Activated naive CD4-positive, alpha-beta T cell treated with anti-CD3 and anti-CD28 coated beads, Interleukin-2, amount 50 U/mL, for 72 hours (primary cell): ENCODE measurements at places on chromosomes 5 and 9.

GRCh38 chr9:134007150-134007549 lies 15.0 kb upstream of the VAV2 start:
- DNase-seq, result no peak

GRCh38 chr5:133981714-133982113 lies 13.3 kb upstream of the C5orf15 start:
- DNase-seq, result no peak

DNA sequence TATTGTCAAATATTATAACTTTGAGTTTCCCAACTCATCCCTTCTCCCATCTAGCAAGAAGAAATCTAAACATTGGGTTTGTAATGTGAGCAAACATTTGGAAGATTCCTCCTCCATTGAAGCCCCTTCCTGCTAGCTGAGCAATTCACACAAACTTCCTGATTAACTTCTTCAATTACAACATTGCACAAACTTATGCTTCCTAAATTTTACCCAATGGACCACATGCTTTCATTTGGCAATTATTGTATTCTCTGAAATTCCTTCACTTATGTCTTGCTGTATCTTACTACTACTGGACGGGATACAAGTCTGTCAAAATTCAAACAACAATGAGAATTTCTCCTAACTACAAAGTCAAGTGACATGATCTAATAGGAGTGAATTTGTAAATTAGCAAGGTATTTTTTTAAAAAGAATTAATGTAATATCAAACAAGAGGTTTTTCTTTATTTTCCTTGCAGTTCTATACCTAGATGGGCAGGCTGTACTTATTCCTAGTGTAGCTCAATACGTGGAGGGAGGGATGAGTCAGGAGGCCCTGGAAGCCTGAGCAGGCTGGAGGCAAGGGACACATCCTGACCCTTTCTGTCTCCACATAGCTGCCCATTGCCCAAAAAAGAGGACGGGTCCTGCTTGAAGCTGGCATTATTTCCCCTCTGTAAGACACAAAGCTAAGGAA lies 11.8 kb upstream of the IFNW1 start:
- DNase-seq, result no peak

DNA sequence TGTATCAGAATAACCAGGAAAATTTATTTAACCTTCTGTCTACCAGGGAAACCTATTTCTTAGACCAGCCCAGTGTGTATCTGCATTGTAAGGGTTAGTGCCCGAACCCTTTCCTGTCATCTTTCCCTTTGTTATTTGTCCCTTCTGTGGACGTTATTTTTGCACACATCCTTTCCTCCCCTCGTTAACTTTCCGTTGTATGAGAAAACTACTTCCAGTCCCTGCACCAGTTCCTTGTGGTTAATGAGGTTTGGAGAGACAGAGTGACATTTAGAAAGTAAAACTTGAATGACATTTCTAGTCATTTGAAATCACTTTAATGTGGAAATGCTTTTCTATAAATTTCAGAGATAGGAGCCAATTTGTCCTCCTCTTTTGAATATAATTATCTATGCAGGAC lies 4.3 kb upstream of the IFNB1 start:
- no peak for DNase-seq

DNA sequence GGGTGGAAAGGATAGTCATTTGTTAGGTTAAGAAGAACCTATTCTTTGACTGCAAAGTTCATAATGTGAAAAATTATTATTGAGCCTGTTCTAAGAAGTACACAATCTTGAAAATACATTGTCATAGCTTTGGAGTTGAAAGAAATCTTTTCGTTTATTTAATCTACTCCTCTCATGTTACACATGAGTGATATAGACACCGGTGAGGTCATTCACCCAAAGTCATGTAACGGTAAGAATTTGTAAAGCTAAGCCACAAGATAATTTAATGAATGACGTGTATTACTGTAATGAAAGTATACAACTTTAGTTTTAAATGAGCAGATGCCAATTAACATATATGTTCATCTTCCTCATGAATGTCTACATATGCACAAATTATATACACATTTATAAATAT lies 284.1 kb upstream of the PDE4D start:
- no peak for DNase-seq

- DNase-seq, result no peak
Measured at GRCh38 chr9:81460693-81461092, 228.7 kb downstream of the TLE1 start.

DNA sequence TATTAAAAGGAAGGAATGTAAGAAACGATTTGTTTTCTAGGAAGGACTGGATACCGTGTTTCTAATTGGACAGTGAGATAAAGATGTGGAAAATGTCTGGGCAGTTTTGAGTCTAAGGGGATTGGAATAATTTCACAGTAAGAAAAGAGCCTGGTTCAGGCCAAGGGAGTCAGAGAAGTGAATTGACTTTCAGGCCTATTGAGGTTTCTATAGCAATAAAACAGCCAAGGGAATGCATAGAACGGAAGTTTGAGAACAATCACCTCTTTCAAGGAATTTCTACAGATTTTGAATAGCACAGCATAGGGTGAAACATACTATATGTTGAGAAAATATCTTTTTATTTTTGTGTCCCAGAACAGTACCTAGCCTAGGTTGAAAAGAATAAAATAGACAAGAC lies 271.6 kb upstream of the TRPM3 start:
- no peak for DNase-seq

- no peak for DNase-seq
Measured at GRCh38 chr5:143340891-143341685, 62.4 kb downstream of the NR3C1 start.

DNA sequence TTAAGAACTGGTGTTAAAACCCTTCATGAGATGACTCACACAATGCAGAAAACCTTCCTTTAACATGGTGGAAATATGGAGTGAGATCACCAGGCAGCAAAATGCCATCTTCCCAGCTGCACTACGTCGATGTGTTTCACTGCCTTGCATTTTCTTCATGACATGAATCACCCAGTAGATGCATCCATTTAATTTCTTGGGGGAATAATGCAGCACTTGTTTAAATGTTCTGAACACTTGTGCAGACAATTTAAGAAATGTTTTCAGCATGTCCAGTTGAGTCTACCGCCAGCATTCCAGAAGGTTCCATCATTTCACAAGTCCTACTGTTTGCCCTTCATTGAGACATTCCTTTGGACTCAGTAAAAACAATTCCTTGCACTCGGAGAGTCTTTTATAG lies 81.6 kb downstream of the ADAMTS16 start:
- DNase-seq, result no peak

DNA sequence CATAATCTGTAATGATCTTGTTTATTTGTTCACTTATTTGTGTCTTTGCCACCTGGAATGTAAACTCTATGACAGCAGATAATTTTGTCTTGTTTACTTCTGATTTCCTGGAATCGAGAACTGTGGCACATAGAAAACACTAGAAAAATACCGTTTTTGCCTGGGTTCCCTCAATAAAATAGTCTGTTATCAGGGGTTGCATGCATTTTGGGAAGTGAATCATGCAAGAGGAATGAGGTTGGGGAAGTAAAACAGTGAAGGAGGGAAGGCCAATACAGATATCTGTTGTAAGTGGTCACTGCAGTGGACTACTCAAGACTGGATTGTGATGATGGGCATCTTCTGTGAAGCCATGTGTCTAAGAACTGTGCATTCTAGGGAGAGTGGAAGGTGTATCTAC lies 45.2 kb upstream of the IL6ST start:
- no peak for DNase-seq

GRCh38 chr5:13601112-13601511 lies 343.4 kb downstream of the DNAH5 start:
- no peak for DNase-seq

DNA sequence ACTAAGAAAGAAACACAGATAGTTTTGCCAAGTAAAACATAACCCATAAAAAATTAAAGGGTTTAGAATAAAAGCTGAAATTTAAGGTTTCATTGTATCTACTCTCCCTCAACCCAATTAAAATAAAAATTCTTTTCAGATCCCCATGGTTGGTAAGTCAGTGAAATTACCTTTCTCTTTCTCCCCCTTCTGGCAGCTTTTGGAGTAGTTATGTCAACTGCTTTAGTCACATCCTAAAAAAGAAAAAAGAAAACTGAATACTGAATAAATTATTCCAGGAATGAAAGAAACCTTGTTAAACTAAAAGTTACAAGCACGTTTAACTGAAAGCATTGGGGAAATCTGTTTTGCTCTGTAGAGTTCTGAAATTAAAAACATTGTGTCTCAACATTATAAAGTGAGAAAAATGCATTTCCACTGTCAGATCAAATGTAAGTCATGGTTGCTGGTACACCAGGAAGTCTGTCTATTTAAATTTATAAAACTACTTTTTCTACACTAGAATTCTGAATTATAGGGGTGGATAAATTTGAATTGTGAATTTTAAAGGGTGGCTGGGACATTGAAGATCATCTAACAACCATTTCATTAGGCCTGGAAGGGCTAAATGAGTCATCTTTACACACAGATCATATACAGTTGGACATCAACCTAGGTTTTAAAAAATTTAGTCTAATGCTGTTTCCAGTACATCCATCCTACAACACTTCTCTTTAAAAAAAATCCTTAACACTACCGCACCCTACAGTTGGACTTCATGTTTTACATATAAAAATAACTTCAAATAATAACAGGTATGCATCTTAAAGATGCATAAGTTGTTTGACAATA lies 24.7 kb downstream of the PSIP1 start:
- no peak for DNase-seq

DNA sequence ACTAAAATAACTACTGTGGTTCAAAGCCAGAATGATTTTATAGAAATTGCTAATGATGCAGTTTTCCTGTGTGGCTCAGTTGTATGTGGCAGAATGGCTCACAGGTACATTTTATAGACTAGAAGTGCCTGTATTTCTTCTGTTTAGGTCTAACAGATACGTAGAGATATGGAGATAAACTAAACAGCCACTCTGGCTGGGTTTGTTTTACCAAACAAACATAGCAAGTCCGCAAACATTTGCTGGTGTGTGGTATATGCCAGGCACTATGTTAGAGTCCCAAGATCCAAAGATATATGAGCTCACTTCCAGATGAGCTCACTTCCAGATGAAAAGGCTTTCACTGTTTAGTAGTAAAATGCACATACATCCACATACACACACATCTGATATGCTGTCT lies 24.4 kb downstream of the ADRB2 start:
- no peak for DNase-seq

DNA sequence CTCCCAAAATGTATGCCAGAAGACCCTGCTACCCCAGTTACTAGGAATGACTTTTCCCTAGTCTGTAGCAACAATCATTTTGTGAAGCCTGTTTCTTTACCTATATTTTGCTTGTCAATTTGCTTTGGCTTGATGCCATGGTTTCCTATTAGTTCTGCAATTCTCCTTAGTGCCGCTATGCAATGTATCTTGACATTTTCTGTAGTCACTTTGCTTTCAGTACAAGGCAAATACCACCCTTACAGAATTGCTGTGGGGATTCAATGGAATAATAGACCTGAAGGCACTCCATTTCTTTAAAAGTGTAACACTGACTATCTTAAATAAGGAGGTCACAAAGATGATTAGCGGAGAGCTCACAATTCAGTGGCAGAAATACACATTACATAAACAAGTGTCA lies 291.1 kb downstream of the NR2F1-AS1 start:
- DNase-seq, result no peak

GRCh38 chr9:8338767-8339510 lies 539.4 kb upstream of the DMAC1 start:
- no peak for DNase-seq

GRCh38 chr5:59086024-59086423 lies 503.1 kb downstream of the RAB3C start:
- no peak for DNase-seq

- no peak for DNase-seq
Measured at GRCh38 chr9:18588002-18588401, 114.0 kb downstream of the ADAMTSL1 start.

GRCh38 chr9:119094086-119094485 lies 275.1 kb downstream of the BRINP1 start:
- DNase-seq, result no peak

DNA sequence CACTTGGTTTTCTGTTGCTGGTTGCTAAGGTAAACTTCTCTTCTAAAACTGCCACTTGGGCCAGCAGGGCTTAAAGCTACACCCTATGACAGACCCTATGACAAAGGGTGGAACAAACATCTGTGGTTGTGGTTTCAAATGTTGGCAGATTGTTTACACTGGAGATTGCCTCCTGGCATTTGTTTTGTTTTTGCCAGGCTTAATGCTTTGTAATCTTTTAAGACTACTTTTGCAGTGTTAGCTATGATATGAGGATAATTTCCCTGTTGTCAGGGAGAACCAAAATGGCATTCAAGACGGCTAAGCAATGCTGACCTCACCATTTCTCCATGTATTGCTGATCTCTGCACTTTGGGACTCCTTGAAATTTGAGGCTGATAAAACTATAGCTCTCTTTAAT lies 50.3 kb downstream of the MAMDC2 start:
- no peak for DNase-seq
